ENCODE measurements at places on chromosomes 13 and 19. TPM values are rescaled to one million over a fixed set of nuclear protein-coding genes. Genes with fewer than 3 reads are reported as not detected.

- H3K27me3 ChIP-seq: no peaks in the 10 kb centered on the region
- H3K27ac ChIP-seq: no peak overlapping the region
- no peak overlapping the region for H3K4me3 ChIP-seq
- no peaks in the 10 kb centered on the region for H3K4me1 ChIP-seq
- no peaks in the 10 kb centered on the region for H3K36me3 ChIP-seq
- no peak for DNase-seq
These were observed 605.8 kb downstream of the PCDH9 start for GRCh38 chr13:66624302-66624701.

- H3K4me3 ChIP-seq: no peak overlapping the region
- no peaks in the 10 kb centered on the region for H3K36me3 ChIP-seq
- H3K27ac ChIP-seq: no peak overlapping the region
- no peaks in the 10 kb centered on the region for H3K4me1 ChIP-seq
- H3K27me3 ChIP-seq: no peaks in the 10 kb centered on the region
These were observed 11.8 kb downstream of the NLRP12 start for GRCh38 chr19:53812335-53812734.

C1QTNF9B gene
- total RNA-seq: not detected

DNA sequence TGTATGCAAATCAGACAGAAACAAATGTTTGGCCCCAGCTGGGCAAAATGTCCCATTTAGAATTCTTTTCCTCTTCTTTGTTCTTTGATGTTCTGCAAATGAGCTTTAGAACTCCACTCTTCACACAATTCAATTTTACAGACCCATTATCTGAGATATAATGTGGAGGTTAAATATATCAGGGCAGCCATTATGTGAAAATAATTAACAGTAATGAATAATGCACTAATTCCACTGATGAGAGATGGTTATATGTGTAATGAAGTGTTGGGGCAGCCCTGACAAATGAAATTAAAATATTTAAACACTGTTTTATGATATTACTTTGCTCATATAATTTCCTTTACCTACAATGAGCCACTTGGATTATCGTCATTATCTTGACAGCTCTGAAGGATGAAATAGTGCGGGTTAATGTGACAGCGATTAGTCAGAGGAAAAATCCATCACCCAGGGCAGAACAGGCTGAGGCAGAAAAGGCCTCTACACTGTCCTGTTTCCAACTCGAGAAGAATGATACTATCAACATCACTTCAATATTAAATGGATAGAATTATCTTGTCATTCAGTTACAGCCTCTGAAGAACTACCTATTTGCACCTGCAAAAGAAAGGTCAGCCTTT is 321.1 kb downstream of the RBM26 start:
- no peaks in the 10 kb centered on the region for H3K4me1 ChIP-seq
- no peak overlapping the region for H3K4me3 ChIP-seq
- H3K27ac ChIP-seq: no peak overlapping the region

SSC5D gene
- 10.5 TPM for total RNA-seq

- H3K4me3 ChIP-seq: no peak overlapping the region
- no peaks in the 10 kb centered on the region for H3K36me3 ChIP-seq
- H3K4me1 ChIP-seq: peaks cover 5% of the 10 kb centered on the region
- no peak for DNase-seq
These were observed 3.0 kb downstream of the GADD45GIP1 start for GRCh38 chr19:12953799-12954611.

GRCh38 chr19:35644987-35645679 is 3.0 kb upstream of the COX6B1 start:
- peak; percentile 94 for DNase-seq
- no peaks in the 10 kb centered on the region for H3K36me3 ChIP-seq
- H3K4me3 ChIP-seq: peak overlapping the region; percentile 61
- peaks cover 10% of the 10 kb centered on the region for H3K4me1 ChIP-seq
- H3K27me3 ChIP-seq: no peaks in the 10 kb centered on the region
- H3K27ac ChIP-seq: peak overlapping the region; percentile 81

ZNF667 gene
- total RNA-seq: 10.2 TPM

OR7A5 gene
- total RNA-seq: not detected

DNA sequence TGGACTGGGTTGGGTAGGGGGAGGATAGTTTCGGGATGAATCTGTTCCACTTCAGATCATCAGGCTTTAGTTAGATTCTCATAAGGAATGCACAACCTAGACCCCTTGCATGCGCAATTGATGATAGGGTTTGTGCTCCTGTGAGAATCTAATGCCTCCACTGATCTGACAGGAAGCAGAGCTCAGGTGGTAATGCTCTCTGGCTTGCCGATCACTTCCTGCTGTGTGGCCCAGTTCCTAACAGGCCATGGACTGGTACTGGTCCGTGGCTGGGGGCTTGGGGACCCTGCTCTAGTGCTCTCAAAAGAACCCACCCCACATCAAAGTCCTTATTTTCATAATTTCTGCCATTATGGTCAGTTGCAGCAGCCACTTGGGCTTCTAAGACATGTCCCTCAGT is 30.1 kb downstream of the DNAJC3 start:
- H3K27me3 ChIP-seq: no peaks in the 10 kb centered on the region
- H3K27ac ChIP-seq: no peak overlapping the region
- no peaks in the 10 kb centered on the region for H3K4me1 ChIP-seq
- no peaks in the 10 kb centered on the region for H3K36me3 ChIP-seq
- H3K4me3 ChIP-seq: no peak overlapping the region

SLC44A2 gene
- total RNA-seq: 51.7 TPM

HIPK4 gene
- not detected for total RNA-seq

GRCh38 chr19:5907241-5907640 is 2.6 kb downstream of the VMAC start:
- DNase-seq: no peak
- no peak overlapping the region for H3K4me3 ChIP-seq
- no peaks in the 10 kb centered on the region for H3K36me3 ChIP-seq
- peaks cover 3% of the 10 kb centered on the region for H3K4me1 ChIP-seq
- no peaks in the 10 kb centered on the region for H3K27me3 ChIP-seq

- H3K36me3 ChIP-seq: no peaks in the 10 kb centered on the region
- no peaks in the 10 kb centered on the region for H3K4me1 ChIP-seq
- H3K27ac ChIP-seq: no peak overlapping the region
- no peak overlapping the region for H3K4me3 ChIP-seq
- no peak for DNase-seq
These were observed 5.0 kb upstream of the MTIF3 start for GRCh38 chr13:27455331-27455855.

DNA sequence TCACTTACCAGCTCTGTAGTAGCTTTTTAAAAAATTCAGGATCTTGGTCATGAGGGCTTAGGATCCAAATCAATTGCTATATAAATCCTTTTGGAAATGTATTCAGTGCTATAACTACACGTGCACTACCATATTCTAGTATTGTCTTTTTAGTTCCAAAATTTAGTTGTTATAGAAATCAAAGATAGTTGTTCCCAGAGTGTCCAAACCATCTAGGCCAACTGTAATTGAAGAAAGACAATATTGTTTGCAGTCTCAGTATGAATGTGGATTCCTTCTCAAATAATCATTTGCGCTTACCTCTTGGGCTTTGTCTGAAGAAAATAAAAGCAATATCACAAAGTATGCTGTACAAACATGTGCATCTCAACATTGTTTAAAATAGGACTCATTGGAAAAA is 184.1 kb upstream of the EDNRB start:
- H3K27ac ChIP-seq: no peak overlapping the region
- H3K4me3 ChIP-seq: no peak overlapping the region
- no peaks in the 10 kb centered on the region for H3K27me3 ChIP-seq

DNA sequence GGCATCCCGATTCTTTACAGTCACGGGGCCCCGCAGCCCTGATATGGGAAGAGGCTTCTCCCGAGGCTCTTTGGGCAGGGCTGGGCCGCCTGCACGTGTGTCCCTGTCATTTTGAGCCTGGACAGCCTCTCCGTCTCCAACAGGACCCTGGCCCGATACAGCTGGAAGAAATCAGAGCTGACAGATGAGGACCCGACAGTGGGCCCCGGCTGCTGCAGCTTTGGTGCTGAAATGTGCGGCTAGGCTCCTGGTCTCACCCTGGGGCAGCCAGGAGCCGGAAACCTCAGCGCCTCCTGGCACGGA is 3.2 kb downstream of the PIAS4 start:
- H3K27ac ChIP-seq: no peak overlapping the region
- H3K4me3 ChIP-seq: no peak overlapping the region
- no peak for DNase-seq
- peaks cover 25% of the 10 kb centered on the region for H3K4me1 ChIP-seq
- no peaks in the 10 kb centered on the region for H3K27me3 ChIP-seq

GRCh38 chr19:32802840-32803239 is 66.7 kb downstream of the SLC7A9 start:
- no peaks in the 10 kb centered on the region for H3K36me3 ChIP-seq
- no peak for DNase-seq
- no peaks in the 10 kb centered on the region for H3K4me1 ChIP-seq
- no peaks in the 10 kb centered on the region for H3K27me3 ChIP-seq
- H3K27ac ChIP-seq: no peak overlapping the region
